ENCODE measurements at places on chromosomes 13 and 19. TPM values are rescaled to one million over a fixed set of nuclear protein-coding genes. Genes with fewer than 3 reads are reported as not detected.

GRCh38 chr13:35714121-35714520 lies 237.6 kb upstream of the MAB21L1 start:
- no peak for DNase-seq

GRCh38 chr19:42452590-42452989 lies 9.8 kb upstream of the CXCL17 start:
- DNase-seq, result no peak

GRCh38 chr19:607301-608154 lies 17.8 kb downstream of the HCN2 start:
- DNase-seq, result no peak

GRCh38 chr19:49223472-49223871 lies 65.9 kb downstream of the TRPM4 start:
- DNase-seq, result no peak

GRCh38 chr19:18090545-18091216 lies 3.9 kb upstream of the IL12RB1 start:
- no peak for DNase-seq

DNA sequence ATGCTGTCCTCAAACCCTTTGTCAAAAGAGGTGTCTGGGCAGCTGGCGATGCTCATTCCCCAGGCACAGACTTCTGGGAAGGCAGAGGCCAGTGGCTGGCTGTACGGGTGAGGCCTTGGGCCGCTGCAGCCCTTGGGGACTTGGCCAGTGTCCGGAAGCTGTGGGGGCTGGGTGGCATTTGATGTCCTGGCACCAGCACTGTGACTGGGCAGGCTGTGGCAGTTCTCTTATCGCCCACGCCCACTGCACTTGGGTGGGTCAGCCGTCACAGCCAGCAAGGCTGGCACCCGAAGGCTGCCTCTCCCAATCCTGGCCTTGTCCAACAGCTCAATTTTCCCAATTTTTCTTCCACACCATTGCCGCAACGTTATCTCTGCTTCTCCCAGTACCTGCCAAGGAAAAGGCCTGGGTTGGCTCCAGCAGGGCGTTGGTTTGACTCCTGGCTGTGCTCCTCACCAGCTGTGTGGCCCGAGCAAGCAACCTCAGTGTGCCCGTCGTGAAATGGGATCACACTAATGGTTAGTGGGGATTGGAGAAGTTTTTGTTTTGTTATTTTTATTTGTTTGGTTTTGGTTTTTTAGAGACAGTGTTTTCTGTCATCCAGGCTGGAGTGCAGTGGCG lies 12.7 kb upstream of the SLC44A2 start:
- DNase-seq, result no peak

U2AF2 gene
- polyA plus RNA-seq, result 182 TPM

GRCh38 chr19:45424191-45425058 lies 708 bp upstream of the ERCC1 start:
- DNase-seq, result no peak

GRCh38 chr19:7982103-7982502 lies 23.3 kb downstream of the ELAVL1 start:
- no peak for DNase-seq

GRCh38 chr13:107339209-107339608 lies 771.3 kb upstream of the ARGLU1 start:
- no peak for DNase-seq

TRAPPC2B gene
- polyA plus RNA-seq, result 18.5 TPM

- no peak for DNase-seq
These were observed 107.8 kb downstream of the ELF1 start for GRCh38 chr13:40911341-40911740.

DNA sequence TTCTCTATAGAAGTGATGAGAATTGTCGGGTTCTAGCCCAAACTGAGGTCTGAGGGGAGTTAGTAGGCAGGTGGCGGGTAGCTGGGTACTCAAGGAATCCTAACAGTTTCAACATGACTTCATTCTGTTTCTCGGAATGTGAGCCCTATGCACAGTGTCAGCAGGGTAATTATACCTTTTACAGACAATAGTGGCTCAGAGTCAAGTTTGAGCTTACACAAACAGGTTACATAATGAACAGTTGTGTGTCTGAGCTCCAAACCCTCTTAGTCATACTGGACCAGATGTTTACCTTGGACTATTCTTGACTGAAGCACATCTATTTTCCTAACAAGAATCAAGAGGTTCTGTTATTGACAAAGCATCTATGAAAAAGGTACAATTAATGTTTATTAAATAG lies 1066.7 kb upstream of the PCDH20 start:
- no peak for DNase-seq

TMC4 gene
- polyA plus RNA-seq, result 32.6 TPM

GRCh38 chr19:12801466-12802266 lies at the start of the genes PRDX2 and THSD8:
PRDX2 (minus strand) TSS chr19:12801800; CDS start chr19:12801261, 539 bp downstream.
THSD8 (plus strand) TSS chr19:12802069; CDS start chr19:12802072, 3 bp downstream.
- DNase-seq, result no peak

GRCh38 chr13:29140277-29140676 lies 320.1 kb downstream of the MTUS2 start:
- DNase-seq, result no peak

DNA sequence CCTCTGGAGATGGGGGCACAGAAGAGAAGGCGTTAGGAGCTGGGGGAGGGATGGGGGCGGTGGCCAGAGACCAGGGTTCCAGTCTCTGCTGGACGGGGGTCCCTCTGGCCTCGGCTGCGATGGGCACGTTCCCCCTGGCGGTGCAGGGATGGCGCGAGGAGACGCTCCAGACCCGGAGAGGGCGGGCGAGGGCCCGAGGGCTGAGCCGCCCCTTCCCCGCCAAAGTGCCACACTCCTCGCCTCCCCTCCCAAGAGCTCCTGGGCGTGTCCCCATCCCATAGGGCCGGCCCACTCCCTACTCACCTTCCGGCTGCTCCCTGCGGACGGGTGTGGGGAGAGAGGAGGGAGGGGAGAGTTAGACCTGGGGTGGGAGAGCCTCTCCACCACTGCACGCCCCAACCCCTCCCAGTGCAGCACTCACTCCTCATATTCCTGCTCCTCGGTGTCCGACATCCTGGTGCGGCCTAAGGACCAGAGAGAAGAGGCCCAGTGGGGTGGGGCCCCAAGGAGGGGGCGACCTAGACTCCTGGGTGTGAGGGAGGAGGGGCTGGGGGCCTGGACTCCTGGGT lies 2.2 kb downstream of the TNNT1 start:
- no peak for DNase-seq

GRCh38 chr13:50599927-50600326 lies 243.6 kb downstream of the DLEU7 start:
- no peak for DNase-seq

- DNase-seq, result no peak
These were observed 1.4 kb upstream of the SAMD1 start for GRCh38 chr19:14091813-14092462.

CEACAM8 gene
- polyA plus RNA-seq, result 0.21 TPM
